ENCODE measurements at places on chromosomes 6 and 20.

DNA sequence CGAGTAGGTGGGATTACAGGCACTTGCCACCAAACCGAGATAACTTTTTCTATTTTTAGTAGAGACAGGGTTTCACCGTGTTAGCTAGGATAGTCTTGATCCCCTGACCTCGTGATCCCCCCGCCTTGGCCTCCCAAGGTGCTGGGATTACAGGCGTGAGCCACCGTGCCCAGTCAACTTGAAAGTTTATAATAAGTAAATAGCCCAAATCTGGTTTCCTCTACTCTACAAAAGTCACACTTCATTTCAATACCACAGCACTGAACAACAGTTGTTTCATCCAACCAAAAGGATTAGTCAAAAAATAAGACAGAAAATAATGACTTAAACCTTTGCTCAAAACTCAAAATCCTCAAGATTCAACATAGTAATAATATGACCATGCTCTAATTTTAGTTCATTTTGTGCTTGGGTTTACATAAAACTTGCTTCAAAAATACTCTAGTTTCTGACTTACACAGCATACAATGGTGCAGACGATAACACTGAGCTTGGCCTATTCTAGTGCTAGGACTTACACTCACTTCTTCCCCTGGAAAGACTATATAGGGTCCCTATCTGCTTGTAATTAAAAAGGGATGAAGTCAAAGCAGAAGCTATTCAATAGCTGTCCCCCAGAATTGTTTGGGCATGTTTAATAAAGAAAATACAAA lies 56.7 kb downstream of the NT5E start:
- ATAC-seq = no peak

DNA sequence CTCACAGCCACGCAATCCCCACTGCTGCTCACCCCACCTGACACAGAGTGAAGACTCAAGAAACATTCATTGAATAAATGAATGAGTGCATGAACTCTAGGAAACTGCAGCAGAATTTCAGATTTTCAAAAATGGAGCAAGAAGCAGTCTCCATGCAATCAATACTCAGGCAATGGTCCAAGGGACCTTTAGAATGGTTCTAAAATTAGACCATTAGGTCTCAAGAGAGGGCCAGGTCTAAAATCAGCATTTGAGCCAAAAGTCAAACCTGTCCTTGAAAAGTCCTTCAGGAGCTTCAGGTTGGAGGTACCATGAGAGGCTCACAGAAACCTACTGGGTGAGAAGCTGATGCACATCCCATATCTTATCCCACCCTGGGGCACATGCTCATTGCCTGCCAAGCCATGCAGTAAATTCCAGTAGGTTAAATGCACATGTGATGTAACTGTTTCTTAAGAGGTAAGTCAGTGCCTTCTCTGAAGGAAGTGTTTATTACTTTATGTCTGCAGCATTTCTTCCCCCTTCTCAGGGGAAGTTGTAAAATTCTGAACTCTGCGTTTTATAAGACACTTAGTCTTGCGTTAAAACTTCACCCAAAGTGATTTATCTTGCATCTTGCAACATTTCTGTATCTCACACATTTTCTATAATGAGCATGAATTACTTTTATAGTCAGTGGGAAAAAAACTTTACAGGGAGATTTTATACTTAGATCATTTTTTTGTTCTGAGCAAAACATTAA lies 126.6 kb downstream of the ADAT2 start:
- ATAC-seq = no peak

- no peak for ATAC-seq
These were observed 14.0 kb downstream of the TAF4 start for GRCh38 chr20:62051546-62052255.

DNA sequence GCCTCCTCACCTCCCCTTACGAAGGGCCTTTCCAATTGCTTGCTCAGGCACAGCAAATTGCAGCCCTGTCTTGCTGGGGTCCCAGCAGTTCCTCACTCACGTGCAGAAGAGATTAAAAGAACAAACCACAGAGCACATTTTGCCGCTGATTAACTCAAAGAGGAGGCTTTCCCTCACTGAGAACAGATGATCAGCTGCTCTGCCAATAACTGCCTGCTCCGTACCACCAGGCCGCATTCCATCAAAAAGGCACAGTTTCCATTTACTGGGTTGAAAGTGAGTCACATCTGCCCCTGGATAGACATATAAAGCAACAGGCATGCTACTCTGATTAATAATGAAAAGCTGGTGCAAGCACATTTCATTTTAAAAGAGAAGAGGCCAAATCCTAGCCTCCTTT lies 446.8 kb downstream of the PTPRT start:
- no peak for ATAC-seq

DNA sequence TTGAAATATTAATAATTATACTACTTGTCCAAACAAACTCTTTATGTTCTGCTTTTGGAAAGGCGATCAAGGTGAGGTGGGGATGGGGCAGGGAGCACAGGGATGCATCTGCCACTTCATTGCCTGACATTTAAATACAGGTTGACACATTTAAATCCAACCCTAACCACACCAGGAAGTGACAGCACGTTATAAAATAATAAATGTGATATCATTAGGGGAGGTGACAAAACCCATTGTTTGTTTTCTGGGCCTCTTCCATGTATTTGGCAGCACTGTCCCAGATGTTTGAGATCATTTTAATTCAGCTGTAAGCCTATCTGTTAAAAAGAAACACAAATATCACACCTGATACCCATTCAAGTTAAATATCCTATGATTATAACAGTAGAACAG lies 342.4 kb upstream of the ARID1B start:
- ATAC-seq = no peak

DNA sequence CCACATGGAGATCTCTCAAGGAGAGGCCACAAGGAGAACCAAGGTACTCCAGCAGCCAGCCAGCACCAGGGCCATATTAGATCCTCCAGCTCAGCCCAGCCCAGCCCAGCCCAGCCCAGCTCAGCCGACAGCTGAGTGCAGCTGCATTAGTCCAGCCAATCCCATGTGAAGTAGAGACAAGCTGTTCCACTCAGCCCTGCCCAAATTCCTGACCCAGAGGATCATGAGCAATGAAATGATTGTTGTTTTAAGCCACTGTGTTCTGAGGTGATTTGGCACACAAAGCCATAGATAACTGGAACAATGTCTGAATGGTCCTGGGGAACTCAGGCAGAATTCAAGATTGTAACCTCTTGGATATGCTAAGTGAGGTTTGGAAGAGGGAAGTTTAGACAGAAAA lies 59.5 kb upstream of the BMP2 start:
- ATAC-seq = peak; percentile 73

- no peak for ATAC-seq
These were observed 229.4 kb downstream of the ANKRD60 start for GRCh38 chr20:57998981-57999464.

DNA sequence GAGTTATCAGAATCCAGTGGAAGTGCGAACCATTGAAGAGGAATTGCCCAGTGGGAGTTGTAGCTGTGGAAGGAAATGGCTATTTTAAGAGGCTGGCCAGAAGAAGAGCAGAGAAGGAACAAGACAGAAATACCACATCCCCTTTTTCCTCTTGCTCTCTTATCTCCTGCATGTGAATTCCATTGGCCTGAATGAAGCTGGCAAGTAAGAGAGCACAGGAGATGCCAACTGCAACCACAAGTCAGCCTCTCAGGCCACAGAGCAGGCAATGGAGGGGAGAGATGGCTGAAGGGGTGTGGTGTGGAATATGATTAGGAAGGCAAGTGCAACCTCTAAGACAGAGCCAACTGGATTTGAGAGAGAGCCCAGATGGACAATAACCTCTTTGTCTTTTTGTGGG lies 362.7 kb upstream of the IMPG1 start:
- no peak for ATAC-seq

DNA sequence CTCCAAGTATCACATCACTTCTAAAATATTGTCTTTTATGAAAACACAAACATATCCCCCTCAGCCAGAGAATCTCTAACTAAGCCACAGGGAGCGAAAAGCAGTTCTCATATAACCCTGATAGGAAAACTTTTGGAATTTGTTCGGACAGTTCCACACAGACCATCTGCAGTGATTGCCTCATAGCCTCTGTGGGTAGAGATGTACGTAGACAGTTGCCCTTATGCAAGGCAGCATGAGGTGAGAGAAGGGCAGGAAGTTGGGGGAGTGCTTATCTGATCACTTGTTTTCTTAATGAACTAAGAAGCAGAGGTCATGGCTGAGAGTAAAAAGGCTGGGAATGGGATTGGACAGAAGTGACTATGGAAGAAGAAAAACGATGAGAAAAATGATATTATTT lies 39.6 kb downstream of the SLC23A2 start:
- ATAC-seq = no peak

- ATAC-seq = peak; percentile 73
These were observed 56.3 kb upstream of the TULP1 start for GRCh38 chr6:35569011-35569461.

GRCh38 chr6:104855507-104855906 lies 4.2 kb downstream of the HACE1 start:
- ATAC-seq = no peak

DNA sequence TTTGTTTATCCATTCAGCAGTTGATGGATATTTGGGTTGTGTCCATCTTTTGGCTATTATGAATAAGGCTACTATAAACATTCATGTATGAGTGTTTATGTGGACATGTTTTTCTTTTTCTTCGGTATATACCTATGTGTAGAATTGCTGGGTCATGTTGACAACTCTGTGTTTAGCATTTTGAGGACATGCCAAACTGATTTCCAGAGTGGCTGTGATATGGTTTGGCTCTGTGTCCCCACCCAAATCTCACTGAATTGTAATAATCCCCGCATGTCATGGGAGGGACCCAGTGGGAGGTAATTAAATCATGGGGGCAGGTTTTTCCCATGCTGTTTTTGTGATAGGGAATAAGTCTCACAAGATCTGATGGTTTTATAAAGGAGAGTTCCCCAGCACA lies 439.7 kb downstream of the UTRN start:
- no peak for ATAC-seq

GRCh38 chr6:100099189-100100074 lies 105.4 kb upstream of the MCHR2 start:
- no peak for ATAC-seq

GRCh38 chr6:43628393-43629103 lies 516 bp downstream of the GTPBP2 start:
- no peak for ATAC-seq

DNA sequence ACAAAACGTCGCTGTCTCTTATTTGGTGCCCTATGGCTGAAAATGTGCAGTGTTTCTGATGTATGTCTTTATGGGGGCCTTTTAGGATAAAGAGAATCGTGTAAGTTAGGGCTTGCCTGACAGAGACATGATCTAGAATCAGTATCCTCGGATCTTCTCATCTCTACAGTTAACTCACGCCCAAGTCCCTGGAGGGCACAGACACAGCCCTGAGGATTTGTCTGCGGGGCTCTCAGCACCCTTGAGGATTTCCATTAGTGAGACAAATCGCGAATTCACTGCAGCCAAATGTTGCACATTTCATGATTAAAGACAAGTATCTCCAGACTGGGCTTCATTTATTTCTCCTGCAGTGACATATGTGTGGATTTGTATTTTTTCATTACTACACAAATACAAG lies 552.7 kb downstream of the C6orf118 start:
- ATAC-seq = no peak

DNA sequence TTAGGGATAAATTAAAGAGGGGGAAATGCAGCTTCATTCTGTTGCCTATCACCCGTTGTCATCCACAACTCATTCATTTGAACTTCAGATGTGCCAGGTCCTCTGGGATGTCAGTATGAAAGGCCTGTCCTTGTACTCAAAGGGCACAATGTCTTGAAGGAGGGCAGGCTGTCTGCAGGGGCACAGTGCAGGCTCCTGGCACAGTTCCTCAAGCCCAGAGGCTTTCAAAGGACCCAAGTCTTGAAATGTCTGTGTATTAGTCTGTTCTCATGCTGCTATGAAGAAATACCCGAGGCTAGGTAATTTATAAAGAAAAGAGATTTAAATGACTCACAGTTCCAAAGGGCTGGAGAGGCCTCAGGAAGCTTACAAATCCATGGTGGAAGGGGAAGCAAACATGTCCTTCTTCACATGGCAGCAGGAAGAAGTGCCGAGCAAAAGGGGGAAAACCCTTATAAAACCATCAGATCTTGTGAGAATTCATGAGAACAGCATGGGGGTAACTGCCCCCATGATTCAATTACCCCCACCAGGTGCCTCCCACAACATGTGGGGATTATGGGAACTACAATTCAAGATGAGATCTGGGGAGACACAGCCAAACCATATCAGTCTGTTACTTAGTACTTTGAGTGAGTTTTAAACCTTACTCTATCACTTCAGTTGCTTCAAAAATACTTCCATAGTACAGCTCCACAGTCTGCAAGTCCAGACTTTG lies 9.4 kb downstream of the SNX9 start:
- ATAC-seq = no peak

- no peak for ATAC-seq
These were observed 104.2 kb upstream of the CNKSR3 start for GRCh38 chr6:154614641-154615040.
